Left ventricle myocardium superior (tissue), 1 donor: ENCODE measurements at places on chromosomes 1 and 21.

- DNase-seq = peak; percentile 79
Observed at GRCh38 chr1:220880726-220881506, 1.7 kb downstream of the HLX start.

DNA sequence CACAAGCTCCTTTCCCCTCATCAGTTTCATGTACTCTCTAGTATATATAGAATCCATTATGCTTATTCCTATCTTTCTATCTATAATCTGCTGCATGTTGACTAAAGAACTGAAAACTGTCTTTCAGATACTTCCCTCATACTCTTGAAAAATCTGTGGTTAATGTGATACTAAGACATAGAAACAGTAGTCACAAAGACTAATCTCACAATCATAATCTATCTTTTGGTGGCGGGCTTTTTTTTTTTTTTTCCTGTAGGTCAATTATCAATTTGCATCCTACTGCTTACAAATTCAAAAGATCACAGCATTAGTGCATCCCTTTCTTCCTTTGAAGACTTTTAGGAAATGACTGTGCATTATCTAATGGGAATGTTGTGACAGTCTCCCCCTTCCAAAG lies 4.7 kb downstream of the UBR4 start:
- no peak for DNase-seq

DNA sequence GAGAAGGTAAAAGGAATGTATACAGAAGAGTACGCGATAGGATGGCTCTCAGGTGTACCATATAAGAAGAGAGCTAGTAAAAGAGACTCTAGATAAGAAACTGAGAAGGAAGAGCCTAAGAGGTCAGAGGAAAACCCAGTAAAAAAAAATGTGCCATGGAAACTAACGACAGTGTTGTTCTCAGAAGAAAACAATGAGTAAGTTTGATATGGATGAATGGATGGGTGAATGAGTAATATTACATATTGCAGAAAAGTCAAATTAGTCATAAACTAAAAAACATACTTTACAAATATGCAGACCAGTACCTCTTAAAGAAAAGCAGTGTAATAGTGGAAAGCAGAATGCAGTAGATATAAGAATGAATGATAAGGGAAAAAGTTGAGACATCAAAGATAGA lies 316.2 kb downstream of the HMCN1 start:
- no peak for DNase-seq

- no peak for DNase-seq
Observed at GRCh38 chr1:71223641-71224340, 143.0 kb upstream of the ZRANB2 start.

DNA sequence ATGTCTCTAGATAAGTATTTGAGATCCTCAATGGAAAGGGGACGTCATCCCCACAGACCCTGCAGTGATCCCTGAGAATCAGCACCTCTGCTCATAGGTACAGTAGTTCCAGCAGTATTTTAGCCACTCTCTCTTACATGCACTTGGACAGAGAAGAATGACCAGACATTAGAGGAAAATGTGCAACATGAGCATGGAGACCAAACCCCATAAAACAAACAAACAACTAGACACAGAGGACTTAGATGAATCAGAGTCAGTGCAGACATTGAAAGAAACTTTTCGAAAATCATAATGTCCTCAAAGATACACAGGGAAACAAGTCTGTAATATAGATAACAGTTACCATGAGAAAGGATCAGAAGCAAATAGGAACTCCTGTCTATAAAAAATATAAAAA lies 108.2 kb downstream of the LYPLAL1 start:
- DNase-seq = no peak
